Hematopoietic multipotent progenitor cell treated with erythropoietin and hydrocortisone succinate and interleukin-3 and kit ligand, for 6 days (in vitro differentiated cells): ENCODE measurements at places on chromosomes 13 and 19.
A peak's percentile ranks its signal among the peaks of the same experiment; 100 is the strongest.

- DNase-seq = no peak
Observed at GRCh38 chr19:46917002-46917401, 56.2 kb downstream of the ARHGAP35 start.

- no peak for DNase-seq
Observed at GRCh38 chr13:52743988-52744387, 4.4 kb upstream of the CNMD start.

GRCh38 chr13:98144801-98145350 lies 2.0 kb downstream of the FARP1 start:
- peak; percentile 17 for DNase-seq

GRCh38 chr19:36120092-36120983 lies 5.1 kb downstream of the TBCB start:
- DNase-seq = no peak

GRCh38 chr19:1465191-1466016 lies 13.6 kb downstream of the C19orf25 start:
- peak; percentile 78 for DNase-seq

GRCh38 chr13:100611678-100612492 lies 23.3 kb upstream of the GGACT start:
- peak; percentile 51 for DNase-seq

GRCh38 chr13:21338639-21339278 lies 120.3 kb downstream of the ZDHHC20 start:
- DNase-seq = no peak

- DNase-seq = no peak
Observed at GRCh38 chr13:111184458-111185401, 69.6 kb downstream of the ARHGEF7 start.

DNA sequence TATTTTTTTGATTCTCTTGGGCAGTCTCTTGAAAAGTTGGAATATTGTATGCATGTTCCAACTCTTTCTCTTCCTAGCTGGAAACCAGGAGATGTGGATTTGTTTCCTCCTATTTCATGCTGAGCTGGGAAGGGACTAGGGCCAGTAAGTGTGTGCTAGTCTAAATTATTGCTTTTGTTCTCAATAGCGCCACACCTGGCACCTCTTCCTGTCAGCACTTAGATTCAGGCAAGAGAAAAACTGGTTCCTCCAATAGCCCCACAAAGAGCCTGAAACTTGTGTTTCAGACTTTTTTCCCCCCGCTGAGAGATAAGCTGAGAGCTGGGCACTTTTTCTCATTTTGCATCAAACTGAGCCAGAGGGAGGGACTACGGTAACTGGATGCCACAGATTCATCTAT lies 353.4 kb downstream of the OLFM4 start:
- no peak for DNase-seq

DNA sequence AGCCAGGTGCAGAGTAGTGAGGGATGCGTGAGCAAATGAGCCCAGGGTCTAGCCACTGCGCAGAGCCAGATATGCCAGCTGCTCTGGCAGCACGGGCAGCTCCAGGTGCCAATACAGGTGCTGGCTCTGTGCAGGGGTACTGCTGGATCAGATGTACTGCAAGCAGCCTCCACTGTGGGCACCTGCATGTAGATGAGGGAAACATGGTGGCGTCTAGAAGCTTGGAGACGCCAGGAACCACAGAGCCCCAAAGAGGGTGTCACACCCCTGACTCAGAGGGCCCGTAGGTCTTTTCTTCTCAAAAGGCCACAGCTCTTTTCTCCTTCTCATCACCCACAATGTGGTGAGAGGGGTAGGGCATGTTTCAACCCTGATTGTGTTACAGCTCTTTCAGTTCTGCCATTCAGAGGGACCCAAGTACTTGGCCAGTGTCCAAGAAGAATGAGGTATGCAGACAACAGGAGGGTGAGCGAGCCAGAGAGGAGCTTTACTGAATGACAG lies 244.4 kb upstream of the SLITRK1 start:
- peak; percentile 45 for DNase-seq

- DNase-seq = no peak
Observed at GRCh38 chr19:30223866-30224688, 148.1 kb upstream of the ZNF536 start.

GRCh38 chr13:106815545-106815944 lies 247.6 kb upstream of the ARGLU1 start:
- no peak for DNase-seq

GRCh38 chr19:16882146-16882545 lies 6.7 kb upstream of the F2RL3 start:
- DNase-seq = no peak

DNA sequence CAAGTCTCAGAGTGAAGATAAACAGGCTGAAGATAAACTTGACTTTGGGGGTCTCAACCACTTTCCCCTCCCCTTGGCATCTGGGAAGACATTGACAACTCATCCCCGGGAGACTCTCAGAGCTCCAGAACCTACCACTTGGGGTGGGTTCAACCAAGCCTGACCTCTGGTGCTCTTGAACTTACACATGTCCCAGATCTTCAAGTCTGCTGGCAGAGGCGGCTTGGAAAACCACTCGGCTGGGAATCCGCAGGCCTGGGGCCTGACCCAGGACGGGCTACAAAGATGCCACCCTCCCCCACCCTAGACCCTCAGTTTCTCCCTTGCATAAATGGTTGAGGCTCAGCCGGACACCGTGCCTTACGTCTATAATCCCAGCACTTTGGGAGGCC lies 512 bp downstream of the LRRC8E start:
- no peak for DNase-seq

GRCh38 chr13:73058432-73058735 lies 421 bp upstream of the KLF5 start:
- no peak for DNase-seq

DNA sequence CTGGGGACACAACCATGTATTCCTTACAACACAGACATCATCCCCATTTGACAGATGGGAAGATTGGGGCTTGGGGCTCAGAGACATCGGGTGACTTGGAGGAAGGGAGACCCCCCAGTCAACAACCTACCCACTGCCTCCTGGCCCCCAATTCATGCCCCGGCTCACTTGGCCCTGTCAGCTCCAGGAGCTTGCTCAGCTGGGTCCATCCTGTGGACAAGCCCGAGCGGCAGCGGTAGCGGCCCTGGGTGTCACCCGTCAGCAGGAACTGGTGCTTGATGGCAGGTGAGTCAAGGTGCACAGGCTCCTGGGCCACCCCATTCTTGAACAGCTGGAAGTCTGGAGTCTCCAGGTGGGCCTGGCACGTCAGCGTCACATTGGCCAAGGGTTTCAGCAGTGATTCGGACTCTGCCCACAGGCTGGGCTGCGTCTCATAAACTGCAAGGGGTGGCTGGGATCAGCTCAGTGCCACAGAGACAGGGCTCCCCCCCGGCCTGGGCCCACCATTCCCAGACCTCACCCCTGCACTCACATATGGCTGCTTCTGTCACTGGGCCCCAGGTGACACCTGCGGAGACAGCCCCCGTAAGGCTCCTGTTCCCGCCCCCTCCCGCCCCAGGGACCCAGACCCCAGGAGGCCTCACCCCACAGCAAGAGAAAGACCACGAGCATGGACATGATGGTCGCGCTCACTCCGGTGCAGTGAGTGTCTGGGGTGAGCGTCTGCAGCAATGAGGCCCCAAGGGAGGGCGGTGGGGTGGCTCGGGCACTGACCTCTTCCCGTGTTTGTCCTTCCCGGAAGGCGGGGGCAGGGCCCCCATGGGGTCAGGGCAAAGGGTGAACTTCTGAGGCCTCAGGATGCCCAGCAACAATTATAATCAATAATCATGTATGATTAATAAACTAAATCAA lies at the start of gene A1BG:
TSS of gene A1BG (minus strand) at position 733 of the 912 bp plus-strand sequence. CDS start at position 678, 55 bp downstream.
- no peak for DNase-seq

DNA sequence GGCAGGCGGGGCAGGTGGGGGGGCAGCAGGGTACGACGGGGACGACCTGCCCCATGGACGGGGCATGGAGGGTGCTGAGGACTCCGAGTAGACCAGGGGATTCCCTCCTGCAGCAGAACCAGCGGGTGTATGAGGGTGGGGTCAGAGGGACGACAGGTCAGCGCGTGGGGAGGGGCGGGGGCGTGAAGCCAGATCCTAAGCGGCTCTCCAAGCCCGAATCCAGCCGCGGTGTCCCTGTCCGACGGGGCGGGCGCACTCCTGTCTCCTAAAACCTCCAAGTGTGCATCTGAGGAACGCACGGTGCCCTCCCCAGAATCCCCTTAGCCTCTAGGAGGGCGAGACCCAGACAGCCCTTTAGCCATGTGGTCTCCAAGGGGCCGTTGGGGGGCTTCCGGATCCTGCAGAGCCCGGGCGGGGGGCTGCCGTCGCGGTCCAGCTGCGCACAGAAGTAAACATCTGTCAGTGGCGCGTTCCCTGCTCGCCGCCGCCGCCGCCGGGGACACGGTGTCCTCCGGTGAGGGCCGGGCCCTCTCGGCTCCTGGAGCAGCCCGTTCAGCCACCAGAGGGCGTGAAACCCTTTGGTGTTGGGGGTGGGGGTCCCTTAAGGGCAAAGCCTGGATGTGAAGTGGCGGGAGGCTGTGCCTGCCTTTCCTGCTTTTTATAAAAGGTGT lies 730 bp downstream of the NRTN start:
- DNase-seq = peak; percentile 79
